ENCODE measurements at places on chromosomes 11 and 22.

DNA sequence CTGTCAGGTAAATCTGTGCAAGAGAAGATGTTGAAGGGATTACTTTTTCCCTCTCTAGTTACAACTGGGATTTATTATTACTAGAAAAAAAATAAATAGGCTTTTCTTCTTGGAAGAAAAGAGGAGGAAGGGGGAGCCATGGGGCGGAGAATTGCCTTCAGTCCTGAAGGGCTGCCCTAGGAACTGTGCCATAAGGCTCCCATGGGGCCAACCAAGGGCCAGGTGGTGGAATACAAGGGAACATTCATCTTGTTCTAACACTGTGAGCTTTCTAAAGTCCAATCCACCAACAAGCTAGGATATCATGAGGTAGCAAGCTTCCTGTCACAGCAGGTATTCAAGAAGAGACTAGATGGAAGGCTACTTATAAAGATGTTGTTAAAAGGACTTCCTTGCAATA, 24.8 kb upstream of the NRIP3 start:
- no peak for DNase-seq

DNA sequence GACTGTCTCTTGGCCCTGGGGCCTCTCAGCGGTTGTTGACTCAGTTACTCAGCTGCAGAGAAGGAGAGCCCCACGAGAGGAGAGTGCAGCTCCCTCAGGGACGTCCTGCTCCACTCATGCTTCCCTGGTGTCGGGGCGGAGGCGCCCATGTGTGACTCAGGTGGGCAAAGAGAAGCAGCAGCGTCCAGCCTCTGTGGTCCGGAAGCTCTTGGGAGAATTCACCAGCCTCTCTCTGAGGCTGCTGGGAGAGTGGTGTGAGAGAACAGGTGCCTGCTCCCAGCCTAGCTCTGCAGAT, 25.7 kb downstream of the GLB1L2 start:
- no peak for DNase-seq

DNA sequence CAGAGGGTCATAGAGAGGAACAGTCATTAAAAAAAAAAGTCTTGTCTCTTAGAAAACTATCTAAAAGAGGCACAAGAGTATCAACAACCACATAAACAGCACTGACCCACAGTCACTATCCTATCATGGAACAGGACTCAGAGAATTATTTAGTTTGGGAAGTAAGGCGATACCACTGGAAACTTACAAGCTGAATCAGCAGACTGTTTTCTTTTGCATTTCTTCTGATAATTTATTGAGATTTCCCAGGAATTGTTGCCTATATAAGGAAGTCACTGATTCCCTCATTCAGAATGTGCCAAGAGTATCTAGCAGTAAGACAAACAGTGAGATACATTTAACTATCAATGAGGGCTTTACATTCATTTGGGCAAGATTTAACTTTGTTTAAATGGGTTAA, 304.1 kb downstream of the GUCY1A2 start:
- DNase-seq = no peak

DNA sequence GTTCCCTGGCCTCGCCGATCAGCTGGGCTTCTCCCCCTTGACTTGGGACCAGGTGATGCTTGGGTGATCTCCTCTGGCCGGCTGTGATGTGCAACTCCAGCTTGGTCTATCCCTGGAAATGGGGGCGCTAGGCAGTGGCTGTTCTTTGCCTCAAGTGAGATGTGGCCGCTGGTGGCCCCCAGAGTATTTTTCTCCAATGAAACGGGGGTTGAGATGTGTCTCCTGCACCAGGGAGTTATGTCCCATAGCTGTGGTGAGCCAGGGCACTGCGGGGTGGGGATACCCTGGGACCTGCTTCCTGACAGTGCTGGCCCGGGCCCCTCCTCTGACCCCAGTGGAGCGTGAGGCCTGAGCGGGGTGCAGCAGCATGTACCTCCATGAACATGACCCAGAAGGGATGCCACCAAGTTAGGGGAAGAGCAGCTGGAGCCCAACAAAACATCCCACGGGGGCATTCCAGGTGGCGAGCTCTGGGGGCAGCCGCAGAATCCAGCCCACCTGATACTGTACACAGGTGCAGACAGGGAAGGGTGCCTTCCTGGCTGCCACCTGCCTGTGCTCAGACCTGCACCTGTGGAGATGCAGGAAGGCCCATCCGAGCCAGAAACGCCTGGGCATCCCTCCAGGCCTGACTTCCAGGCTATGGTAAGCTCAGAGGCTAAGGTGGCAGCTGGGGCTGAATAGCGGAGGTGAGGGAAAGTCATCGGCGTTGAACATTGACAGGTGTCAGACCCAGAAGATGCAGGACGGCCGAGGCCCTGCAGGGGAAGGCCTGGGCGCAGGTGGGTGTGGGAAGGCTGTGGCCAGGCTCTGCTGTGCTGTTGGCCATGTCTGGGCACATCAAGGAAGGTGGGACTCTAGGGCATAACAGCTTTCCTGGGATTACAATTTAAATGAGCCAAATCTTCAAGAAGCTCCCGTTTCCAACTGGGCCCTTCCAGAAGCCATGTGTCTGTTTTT, 97.3 kb downstream of the CTTN start:
- no peak for DNase-seq

- peak; percentile 92 for DNase-seq
These were observed 94.3 kb downstream of the SLC17A6 start for GRCh38 chr11:22432291-22433093.

GRCh38 chr11:94828088-94828487, 59.9 kb downstream of the AMOTL1 start:
- DNase-seq = no peak

DNA sequence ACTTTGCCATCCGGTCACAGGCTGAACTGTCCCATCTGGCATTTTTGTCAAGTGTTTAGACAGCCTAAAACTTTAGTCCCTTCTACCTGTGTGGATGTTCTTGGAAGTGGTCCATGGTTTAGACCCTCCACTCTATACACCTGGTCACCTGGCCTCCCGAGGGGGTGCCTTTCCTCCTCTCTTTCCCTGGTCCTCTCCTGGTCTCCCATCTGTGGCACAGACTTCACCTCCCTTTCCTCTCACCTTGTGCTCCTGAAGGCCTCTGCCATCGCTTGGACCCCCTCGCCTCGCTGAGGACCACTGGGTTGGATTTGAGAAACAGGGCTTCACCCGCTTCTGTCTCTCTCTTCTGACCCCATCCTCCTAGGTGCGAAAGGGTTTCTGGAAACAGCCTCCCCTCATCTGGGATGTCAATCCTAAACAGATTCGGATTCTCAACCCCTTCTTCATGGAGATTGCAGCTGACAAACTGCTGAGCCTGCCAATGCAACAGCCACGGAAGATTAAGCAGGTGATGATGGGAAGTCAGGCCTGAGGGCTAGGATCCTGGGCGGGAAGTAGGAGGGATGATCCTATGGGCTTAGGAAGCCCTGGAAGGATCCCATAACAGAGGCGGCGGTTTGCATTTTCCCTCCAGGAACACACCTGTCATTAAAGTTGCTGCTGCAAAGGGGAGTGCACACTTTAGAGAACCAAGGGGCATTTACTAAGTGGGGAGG, 53.6 kb downstream of the ST3GAL4 start:
- DNase-seq = no peak

GRCh38 chr22:20567371-20567847, 60.0 kb downstream of the MED15 start:
- DNase-seq = no peak

- DNase-seq = no peak
These were observed 14.1 kb downstream of the AASDHPPT start for GRCh38 chr11:106091480-106092123.

- no peak for DNase-seq
These were observed 37.0 kb upstream of the FBLN1 start for GRCh38 chr22:45465633-45466032.

DNA sequence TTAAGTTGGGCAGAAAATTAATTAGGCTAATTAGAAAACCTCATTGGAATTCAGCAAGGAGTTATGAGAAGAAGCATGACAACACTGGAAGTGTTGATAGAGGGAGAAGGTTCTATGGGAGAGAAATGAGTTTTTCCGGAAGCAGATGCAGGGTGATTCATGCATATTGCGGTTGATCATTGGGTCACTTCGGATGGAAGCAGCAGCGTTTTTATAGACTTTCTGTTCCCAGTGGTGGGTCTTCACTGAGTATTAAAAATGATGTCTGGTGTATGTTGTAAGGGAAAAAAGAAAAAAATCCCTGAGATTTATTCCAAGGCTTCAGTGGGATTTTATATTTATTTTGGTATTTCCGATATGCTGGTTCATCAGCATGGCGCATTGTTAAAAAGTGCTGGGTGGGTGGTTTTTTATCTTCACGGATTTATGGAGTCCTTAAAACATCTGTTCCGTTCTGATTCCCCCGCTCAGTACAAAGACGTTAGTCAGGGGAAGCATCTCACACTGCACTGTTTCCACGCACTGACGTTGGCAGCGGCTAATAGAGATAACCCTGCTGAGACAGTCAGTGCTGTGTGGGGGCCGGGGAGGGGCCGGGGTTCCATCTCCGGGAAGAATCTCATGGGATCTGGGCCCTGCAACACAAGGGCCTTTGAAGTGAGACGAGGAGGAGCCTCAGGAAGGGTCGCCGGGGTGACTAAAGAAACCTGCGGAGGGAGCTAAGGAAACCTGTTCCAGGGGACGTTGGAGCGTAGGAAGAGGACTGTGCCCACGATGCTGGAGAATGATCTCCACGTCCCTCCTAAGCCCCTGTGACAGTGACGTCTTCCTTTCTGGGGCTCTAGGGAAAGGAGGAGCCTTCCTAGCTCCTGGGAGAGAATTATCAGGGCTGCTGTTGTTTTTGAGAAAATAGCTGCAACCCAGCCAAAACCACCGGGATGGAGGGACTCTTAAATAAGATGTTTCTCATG, 390.0 kb downstream of the NTM start:
- DNase-seq = peak; percentile 87

DNA sequence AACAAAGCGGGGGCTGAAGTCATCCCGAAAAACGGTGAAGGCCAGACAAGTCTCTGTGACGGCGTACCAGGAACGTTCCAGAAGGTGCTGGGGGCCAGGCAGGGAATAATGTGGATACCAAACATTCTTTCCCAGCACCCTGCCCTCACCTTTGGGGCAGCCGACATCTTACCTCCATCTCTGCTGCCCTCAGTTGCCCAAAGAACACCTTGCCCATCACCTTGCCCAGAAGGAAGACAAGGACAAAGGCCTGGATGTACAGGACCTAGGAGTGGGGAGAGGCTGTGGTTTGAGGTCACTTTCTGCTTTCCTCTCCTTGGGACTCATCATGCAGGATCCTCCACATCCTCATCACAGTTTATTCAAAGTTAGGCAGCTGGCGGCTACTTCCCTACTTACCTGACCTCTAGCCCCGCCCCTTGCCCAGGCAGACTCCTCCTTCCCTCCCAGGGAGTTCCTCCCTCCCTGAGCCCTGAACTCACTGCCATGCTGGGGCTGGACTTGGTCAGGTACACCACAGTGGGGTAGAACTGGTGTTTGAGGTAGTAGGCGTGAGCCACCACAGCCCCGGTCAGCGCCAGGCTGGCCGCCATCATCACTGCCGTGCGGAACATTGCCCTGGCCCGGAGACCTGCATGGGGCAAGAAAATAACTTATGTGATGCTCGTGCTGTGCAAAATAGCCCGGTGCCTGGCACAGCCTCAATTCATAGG, 1.2 kb downstream of the SYVN1 start:
- DNase-seq = peak; percentile 82

- peak; percentile 77 for DNase-seq
These were observed 35.4 kb downstream of the MCHR1 start for GRCh38 chr22:40714499-40715337.

DNA sequence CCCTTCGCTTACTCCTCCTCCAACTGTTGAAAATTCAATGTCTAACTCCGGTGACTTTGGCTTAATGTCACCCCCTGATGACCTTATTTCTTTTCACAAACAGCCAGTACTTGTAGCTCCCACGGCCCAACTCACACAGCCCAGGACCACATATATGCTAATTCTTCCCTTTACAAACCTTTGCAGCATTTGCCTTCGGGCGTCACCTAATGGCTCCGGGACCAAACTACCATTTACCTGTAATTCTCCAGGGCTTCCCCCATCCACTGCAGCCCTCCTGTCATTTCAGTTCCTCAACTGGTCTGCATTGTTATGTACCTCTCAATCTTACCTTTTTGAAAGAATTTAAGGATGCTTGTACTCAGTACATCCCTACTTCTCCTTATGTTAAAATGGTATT, 29.8 kb upstream of the OR56B4 start:
- DNase-seq = peak; percentile 35

DNA sequence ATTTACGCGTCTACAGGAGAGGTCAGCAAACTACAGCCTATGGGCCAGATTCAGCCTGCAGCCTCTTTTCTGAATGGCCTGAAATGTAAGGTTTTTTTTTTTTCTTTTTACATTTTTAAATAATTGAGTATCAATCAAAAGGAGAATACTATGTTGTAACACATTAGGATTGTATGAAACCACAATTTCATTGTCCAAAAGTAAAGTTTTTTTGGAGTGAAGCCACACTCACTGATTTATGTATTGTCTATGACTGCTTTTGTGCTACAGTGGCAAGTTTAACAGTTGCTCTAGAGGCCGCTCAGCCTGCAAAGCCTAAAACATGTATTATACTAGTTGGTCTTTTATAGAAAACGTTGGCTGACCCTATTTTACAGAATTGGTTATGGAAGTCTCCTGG, 923.2 kb downstream of the NTM start:
- no peak for DNase-seq

DNA sequence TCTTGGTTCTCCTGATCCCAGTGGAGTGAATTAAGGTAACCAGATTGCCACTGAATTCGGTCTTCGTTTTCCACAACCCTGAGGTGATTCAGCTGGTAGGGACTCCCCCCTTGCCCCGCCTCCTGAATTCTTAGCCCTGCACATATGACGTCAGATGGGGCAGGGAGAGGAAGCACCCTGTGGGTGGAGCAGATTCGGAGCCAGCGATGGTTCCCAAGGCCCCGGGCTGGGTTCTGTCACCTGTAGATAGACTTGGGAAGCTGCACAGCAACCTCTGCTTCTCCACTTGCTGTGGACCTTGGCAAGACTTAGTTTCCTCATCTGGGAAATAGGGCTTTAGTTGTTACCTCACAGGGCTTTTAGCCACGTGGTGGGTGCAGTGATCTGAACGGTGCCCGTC, 67.8 kb downstream of the CTTN start:
- DNase-seq = no peak

GRCh38 chr11:123775289-123775688, 21.0 kb upstream of the OR6X1 start:
- DNase-seq = peak; percentile 88

DNA sequence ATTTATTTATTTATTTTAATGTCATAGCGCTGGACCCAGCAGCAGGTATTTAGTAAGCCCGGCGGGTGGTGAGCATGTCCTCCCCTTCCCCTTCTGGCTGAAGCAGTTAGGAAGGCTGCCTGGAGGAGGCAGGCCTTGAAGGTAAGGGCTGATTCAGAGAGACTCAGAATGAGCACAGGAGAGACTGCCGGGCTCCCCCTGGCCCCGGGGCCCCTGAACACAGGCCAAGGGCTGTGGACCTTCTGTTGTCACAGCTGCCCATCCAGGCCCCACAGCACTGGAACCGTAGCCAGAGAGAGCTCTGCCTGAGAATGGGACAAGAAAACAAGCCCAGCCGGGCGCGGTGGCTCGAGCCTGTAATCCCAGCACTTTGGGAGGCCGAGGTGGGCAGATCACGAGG, 52.8 kb downstream of the KCNJ4 start:
- no peak for DNase-seq

GRCh38 chr11:109012991-109013390, 348.1 kb downstream of the DDX10 start:
- DNase-seq = no peak
